ENCODE measurements at places on chromosomes 1 and 21. TPM values are rescaled to one million over a fixed set of nuclear protein-coding genes. Genes with fewer than 3 reads are reported as not detected.

The IER5 gene
- total RNA-seq = 31.1 TPM

The COL6A1 gene
- total RNA-seq = 645 TPM

The PCP4 gene
- total RNA-seq = not detected

The NEK2 gene
- total RNA-seq = 0.26 TPM
